ENCODE measurements at places on chromosomes 16 and 17. TPM values are rescaled to one million over a fixed set of nuclear protein-coding genes. Genes with fewer than 3 reads are reported as not detected.
A peak's percentile ranks its signal among the peaks of the same experiment; 100 is the strongest.

The CCL2 gene
- total RNA-seq, result 154 TPM

The SECTM1 gene
- total RNA-seq, result 15.4 TPM

DNA sequence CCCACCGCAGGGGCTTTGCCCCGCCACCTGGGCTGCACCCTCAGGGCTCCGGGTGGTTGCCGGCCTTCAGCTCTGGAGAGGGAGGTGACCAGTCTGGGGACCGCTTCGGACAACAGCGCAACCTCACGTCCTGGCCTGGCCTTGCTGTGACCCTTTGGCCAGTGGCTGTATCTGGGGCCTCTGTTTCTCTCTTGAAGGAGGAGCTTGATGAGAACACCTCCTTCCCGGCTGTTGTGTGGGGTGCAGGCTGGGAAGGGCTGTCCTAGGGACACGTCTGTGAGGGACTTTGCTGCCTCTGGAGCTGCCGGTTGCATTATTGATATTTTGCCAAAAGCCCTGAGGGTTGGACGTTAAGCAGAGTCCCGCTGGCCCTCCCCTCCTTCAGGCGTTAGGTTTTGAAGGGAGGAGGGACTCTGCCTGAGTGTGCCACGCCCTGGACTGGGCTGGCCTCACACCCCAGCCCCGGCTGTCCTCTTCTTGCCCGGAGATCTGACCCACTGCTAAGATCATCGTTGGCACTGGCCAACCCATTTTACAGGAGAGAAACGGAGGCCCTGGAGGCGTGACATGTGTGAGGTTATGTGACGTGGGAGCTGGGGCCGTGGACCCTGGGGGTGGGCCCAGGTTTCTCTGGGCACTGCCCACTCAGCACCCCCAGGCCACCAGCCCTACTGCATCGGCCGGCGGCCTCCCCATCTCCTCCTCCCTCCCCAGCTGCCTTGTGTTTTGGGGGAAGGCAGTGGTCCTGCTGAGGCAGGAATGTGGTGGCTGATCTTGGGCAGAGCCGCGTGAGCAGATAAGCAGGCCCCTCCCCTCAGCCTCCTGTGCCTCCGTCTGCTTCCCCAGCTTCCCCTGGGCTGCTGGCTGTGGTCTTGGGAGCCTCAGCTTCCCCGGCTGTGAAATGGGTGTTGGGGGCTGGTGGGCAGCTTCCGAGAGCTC, 8.5 kb downstream of the ZFPM1 start:
- DNase-seq, result peak; percentile 49

DNA sequence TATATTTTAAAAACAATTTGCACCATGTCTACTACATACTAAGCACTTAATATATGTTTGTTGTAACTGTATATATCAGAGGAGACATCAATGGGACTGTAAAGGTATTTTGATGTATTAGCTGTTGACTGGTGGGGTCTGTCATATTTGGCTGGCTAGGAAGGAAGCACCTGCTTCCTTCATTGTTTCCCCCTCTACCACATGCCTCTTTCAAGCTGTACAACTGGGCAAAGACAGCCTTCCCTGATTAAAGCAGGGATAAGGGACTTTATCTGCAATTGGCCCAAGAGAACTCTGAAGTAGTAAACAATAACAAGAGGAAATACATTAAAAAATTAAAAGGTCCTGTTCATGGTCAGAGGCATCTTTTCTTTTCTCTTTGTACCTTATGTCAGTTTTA, 5.5 kb upstream of the SLFN12L start:
- DNase-seq, result no peak

DNA sequence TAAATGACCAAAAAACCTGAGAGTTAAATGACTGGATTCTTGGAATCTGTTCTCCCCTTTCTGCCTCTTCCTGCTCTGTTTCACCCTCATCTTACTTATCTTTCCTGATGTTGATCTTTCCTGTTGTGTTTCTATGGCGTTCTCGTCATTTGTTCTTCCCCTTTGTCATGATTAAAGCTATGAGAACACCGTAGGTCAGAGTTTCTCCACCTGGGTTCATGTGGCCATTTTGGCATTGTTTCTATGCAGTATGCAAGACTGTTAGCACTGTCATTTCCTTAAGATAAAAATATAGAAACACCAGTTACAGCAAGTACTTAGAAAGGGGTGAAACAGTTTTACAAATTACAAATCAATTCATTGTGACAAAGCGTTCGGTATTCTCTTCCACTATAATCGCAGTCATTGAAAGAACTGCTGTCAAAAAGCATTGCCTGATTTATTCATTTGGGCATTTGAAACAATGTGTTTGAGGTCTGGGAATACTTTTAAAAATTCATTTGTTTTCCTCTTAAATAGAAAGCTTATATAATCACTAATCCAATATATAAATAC, 166.0 kb downstream of the PHKB start:
- no peak for DNase-seq

GRCh38 chr17:73340093-73340596, 28.3 kb upstream of the CDC42EP4 start:
- DNase-seq, result peak; percentile 87

DNA sequence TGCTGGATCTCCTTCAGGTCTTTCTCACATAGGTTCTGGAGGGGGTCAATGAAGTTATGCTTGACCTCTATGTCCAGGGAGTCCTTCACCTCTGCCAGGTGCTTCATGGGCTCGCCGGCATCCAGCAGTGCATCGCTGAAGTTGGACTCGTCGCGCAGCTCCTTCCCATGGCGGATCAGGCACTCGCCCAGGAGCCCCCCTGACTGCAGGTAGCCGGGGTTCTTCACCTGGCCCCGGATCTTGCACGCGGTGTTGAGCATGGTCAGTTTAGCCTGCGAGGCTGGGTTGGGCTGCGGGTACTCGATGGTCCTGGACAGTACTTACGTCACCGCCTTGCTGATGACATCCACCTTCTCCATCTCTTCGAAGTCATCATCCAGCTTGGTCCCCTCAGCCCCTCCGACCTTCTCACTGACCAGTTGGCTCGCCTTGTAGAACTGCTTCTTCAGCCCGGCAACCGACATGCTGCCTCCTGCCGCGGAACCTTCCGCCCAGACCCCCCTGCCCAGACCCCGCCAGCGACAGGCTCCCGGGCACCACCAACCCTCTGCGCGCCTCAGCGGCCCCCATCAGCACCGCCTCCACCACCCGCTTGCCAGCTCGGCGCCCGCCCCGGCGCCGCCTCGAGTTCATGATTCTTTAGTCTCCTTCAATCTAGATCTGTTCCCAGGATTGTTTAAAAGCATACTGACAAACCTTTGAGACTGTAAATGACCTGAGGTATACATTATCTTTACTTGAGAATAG, 99.8 kb downstream of the KPNA2 start:
- no peak for DNase-seq

DNA sequence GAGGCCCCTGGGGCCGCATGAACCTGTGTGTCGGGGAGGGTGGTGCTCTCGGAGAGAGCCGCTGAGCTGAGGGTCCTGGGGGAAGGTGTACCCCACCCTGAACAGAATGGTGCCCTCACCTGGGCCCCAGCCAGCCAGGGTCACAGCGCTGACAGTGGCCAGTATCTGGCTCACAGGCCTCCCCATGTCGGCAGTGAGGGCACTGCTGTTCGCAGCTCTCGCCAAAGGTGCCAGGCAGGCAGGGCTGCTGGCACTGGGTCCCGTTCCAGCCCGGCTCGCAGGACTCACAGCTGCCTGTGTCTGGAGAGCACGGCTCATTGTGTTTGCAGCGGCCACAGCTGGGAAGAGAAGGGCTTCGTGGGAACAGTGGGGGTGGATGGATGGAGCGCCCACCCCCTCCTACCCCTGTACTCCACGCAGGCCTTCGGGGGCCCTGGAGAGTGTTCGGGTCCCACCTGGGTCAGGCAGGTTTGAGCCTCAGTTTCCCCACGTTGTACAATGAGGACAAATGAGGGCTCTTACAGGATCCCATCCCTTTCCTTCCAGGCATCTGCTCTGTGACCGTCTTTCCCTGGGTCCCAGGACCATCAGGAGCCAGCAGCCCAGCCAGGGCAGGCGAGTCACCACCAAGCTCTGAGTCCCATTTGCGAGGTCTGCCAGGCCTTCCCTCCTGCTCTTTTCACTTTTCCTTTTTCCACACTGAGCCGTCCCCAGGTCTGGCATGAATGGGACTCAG, 5.0 kb downstream of the SCARF1 start:
- no peak for DNase-seq

DNA sequence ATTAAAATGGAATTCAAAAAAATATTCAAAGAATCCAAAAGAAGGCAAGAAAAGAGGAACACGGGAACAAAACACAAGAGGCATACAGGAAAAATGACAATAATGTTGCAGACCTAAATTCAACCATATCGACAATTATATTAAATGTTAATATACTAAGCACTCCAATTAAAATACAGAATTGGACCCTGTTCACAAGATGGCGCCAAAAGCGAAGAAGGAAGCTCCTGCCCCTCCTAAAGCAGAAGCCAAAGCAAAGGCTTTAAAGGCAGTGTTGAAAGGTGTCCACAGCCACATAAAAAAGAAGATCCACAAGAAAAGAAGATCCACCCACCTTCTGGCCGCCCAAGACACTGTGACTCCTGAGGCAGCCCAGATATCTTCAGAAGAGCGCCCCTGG, 6.3 kb upstream of the XAF1 start:
- DNase-seq, result no peak

DNA sequence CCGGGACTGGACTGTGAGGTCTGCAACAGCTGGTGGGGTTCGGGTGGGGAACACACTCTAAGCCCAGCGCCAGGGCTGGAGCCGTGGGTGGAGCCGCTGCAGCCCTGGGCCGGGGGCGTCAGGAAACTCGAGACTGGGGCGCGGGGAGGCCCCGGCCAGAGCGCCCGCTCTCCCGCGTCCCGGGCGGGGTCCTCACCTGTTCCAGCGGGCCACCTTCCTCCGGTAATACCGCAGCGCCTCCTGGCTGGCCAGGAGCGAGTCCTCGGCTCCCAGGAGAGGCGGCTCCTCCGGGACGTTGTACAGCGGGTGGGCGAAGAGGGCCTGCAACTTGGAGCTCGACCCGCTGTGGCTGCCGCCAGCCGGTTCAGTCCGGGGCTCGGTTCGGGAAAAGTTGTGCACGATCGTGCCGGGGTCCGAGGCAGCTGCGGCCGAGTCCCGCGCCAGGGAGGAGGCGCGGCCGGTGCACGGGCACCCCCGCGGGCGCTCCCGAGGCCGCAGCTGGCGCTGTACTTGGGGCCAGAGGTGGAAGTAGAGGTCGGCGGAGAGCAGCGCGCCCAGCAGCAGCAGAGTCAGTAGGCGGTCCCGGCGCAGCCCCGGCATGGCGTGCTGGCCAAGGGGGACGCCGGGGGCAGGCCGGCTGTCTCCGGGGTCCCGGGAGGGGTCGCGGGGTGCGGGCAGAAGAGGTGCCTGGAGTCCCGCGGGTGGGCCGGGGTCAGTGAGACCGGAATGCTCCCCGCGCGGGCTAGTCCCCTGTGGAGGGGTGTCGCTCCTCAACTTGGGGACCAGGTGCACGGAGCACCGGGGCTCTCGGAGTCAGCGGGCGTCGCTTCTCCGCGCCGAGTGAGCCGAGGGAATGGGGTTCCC, 868 bp downstream of the FAM20A start:
- DNase-seq, result no peak

GRCh38 chr16:1791943-1792812, 1.3 kb downstream of the IGFALS start:
- DNase-seq, result peak; percentile 15
